ENCODE measurements at places on chromosomes 16 and 17.

- DNase-seq: no peak
These were observed 995 bp upstream of the JMJD8 start for GRCh38 chr16:684961-685696.

DNA sequence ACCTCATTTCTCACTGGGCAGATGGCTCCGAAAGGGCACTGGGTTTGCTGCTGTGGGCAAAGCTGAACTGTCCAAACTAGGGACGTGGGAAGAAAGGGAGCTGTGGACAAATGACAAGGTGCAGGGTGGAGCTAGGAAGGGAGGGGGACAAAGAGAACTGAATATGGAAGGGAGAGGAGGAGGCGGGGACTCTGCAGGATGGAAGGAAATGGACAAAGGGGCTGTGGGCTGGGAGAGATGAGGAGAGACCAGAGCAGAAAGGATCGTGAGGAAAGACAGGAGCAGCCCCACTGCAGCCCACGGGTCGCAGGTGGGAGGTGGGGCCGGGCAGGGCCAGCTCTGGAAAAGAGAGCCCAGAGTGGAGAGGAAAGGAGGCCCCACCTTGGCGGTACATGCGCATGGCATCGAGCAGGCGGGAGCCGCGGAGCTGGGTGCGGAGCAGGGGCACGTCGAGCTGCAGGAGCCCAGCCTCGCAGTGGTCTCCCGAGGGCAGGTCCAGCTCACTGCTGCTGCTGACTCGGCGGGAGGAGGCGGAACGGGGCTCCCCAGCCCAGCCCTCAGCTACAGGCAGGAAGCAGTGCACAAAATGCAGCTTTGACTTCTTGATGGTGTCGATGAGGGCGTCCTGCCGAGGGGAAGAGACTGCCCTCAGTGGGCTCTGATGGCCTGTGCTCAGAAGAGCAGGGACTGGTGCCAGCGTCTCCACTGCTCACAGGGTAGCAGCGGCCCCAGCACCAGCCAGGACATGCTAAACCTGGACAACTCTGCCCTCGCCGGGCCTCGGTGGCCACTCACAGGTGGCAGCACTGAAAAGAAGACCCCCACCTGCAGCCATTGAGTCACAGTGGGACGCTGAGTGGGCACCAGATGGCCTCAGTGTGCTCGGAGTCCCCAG is 66.8 kb downstream of the PIPOX start:
- no peak for DNase-seq

- no peak for DNase-seq
These were observed 23.7 kb downstream of the HSBP1 start for GRCh38 chr16:83831456-83831987.

- DNase-seq: no peak
These were observed 696.8 kb upstream of the SOX9 start for GRCh38 chr17:71423871-71424546.

DNA sequence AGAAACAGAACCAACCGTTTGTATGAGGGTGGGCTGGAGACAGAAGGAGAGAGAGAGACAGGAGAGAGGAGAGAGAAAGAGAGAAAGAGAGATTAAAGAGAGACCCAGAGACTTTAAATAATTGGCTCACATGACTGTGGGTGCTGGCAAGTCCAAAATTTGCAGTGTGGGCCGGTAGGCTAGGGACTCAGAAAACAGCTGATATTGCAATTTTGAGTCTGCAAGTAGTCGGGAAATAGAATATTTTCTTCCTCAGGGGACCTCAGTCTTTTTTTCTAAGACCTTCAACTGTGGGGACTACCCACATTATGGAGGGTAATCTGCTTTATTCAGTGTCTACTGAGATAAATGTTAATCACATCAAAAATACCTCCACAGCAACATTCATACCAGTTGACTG is 1439.0 kb downstream of the CDH11 start:
- no peak for DNase-seq

DNA sequence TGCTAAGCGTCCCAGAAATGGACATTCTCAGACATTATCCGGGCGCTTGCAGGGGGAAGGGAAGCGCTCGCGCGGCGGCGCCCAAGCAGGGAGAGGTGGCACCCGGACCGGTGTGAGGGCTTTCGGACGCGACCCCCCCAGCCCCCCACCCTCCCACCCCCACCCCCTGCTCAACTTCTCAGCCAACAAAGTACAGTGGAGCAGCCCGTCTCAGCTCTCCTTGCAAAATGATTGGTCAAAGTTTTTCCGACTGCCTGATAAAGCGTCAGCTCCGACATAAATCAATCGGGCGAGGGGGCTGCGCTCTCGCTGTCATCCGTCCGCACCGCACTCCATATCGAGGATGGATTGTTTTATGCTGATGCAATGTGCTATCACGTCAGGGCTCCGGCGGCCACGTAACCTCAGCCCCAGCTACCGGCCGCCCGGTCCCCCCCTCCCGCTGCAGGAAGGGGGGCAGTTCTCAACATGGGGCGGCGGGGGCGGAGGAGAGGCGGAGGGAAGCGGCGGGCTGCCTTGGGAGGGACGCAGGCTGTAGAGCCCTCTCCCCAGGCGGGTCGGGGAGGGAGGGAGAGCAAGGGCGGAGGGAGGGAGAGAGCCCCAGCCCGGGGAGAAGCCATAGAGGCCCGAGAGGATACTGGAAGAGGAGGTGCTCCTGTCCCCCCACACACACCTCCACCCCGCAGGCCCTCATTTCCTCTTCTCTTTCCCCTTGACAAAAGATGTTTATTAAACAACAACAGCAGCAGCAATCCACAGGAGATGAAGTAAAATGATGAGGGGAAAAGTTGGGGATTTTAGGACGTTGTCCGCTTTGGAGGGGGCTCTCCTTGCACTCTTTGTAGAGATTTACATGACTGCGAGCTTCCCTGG is at the start of gene HOXB9:
HOXB9 (minus strand) TSS at position 114 of the 873 bp plus-strand sequence; CDS start at position 25, 89 bp downstream.
- no peak for DNase-seq

DNA sequence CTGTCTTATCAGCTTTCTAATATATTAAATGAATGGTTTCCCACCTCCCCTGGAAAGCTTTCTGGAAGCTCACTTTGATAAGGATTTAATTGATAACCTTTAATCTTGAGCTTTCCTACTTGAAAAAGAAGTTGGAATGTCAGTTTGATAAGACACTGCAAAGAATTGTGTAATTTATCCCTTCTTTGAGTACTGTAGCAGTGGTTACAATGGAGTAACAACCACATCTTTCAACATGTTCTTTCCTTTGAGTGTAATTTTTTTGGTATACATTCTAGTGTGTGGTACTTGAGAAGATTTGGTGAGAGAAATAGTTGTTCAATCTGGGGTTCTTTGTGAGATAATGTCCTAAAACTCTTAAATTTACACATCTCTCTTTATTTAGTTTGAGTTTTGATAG is 43.4 kb downstream of the CPD start:
- no peak for DNase-seq

DNA sequence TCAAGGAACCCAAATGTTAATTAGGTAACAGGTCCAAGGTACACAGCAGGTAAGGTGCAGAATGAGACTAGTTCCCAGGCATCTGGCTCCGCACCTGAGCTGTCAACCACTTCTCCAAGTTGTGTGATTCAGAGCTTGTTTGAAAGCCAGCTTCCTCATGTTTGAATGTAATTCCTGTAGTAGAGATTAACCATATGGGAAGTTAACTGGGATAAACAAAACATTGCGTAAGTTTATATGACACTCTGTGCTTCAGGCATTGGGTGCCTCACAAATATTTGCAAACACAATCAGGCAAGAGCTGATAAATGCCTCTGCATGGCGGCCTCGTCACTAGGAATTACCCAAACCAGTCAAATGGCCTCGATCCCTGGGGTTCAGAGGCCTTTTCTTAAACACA is 27.9 kb upstream of the CPHXL start:
- DNase-seq: no peak

- no peak for DNase-seq
These were observed 497 bp downstream of the BCL7C start for GRCh38 chr16:30893417-30893743.

DNA sequence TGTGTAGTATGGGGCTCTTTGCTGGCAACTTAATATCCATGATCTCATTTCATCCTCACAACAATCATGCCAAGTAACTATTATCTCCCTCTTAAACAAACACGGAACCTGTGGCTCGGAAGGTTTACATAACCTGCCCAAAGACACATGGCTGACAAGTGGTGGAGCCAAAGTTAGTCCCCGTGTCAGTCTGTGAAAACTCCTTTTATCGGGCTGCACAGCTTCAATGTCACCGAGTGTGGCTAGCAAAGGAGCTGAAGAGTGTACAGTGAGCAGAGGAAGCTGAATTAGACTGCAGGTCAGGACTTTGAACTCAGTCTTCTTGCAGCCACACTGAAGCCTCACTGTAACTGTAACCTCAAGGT is 80.3 kb downstream of the PARN start:
- no peak for DNase-seq

- no peak for DNase-seq
These were observed 18.9 kb downstream of the KSR1 start for GRCh38 chr17:27475070-27475673.

GRCh38 chr17:75756451-75757085 is 8.4 kb downstream of the GALK1 start:
- DNase-seq: no peak

DNA sequence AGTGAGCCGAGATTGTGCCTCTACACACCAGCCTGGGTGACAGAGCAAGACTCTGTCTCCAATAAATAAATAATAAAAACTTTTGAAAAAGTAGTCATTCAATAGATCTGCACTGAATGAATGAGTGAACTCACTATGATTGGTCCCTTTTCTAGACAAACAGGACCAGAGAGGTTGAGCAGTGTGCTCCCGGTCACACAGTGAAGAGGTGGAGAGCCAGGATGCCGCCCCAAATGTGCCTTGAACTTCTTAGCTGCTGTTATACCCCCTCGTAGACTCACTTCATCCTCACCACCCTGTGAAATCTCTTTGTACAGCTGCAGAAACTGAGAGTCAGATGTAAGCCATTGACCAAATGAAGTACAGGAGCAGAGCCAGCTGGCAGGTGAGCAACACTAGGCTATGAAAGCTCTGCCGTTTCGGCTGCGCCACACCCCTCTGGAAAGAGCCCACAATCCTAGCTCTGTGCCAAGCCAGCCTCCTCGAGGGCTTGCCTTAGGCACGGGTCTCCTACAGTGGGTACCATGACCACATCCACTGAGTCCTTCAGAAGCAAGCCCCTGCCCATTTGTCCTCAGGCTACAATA is 7.8 kb upstream of the KIAA0513 start:
- no peak for DNase-seq

DNA sequence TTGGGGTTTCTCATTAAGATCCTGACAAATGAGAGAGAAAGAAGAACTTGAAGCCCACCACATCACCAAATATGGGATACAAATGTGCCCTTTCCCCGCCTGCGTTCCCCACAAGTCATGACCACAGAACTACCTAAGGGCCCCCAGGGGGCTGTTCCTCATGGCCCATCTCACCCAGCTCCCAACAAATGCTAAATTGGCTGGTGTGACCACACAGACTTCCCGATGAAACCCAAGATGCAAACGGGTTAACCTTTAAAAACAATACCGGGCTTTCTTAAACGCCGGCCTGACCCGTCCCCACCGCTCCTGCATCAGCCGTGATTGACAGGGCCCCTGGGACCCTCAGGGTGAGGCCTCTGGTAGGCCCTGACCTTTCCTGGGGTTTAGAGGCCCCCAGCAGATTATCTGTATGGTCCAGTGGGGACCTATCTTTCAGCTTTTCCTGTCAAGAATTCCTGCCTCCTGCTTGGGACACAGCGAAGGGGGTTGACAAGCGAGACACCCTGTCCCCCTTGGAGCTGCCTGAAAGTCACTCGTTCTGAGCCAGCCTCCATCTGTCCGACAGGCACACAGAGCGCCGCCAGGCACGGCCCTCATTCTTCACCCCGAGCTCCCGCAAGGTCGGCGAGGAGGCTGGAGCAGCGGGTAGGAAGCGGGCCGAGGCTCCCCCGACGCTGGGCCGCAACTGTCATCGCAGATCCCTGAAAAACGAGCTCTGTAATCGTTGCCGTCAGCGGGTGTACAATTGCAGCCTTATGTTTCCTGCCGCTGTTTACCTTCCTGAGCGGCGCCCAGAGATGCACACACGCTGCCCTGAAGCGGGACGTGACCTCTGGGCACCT is 300.1 kb downstream of the FOXL1 start:
- no peak for DNase-seq

- DNase-seq: peak; percentile 49
These were observed 58.6 kb upstream of the TNRC6A start for GRCh38 chr16:24670623-24671454.

DNA sequence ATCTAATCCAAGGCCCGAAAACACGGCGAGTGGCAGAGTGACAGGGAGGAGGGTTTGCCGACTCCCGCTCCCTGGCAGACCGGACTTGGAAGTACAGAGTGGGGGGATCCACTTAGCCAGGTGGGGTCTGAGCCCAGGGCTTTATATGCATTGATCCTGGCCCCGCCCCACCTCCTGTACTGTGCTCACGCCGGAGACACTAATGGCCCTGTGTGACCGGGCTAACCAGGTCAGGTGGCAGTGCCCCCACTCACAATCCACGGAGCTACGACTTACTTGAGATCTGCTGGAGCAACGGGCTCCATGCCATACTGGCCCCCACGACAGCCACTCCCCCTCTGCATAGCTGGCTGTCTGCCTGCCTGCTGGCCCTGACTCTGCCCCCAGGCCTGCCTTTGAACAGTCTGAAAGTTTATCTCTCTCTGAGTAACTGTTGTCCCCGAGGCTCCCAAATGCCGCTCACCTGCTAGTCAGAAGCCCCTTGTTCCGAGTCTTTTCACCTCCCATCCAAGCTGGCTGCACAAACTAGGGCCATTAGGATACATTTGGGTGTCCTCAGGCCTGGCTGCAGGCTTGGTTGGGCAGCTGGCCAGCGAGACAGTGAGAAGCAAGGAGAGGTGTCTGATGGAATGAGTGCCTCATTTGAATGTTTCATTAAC is 28.0 kb downstream of the CACNA1G start:
- DNase-seq: no peak

DNA sequence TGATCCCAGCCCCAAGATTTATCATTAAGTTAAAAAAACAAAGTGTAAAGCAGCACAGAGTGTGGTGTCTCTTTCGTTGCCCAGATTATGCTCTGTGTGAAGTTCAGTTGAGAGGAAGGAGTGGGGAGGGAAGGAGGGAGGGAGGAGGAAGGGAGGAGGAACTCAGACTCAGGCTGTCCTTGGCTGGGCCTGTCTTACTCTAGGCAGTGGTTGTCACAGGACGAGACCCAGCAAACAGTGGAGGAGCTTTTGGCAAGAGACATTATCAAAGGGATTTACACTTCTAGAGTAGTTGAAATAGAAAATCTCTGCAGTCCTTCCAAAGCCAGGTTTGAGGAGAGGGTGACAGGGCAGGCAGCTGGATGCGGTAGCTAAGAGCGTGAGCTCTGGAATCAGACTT is 27.8 kb downstream of the KNOP1 start:
- no peak for DNase-seq

GRCh38 chr17:9381068-9381467 is 194.6 kb downstream of the STX8 start:
- DNase-seq: no peak
